Dermis blood vessel endothelial cell (primary cell): ENCODE measurements at places on chromosomes 1 and 21. TPM values are rescaled to one million over a fixed set of nuclear protein-coding genes. Genes with fewer than 3 reads are reported as not detected.

Gene ZMPSTE24
- total RNA-seq, result 80.4 and 85.3 TPM in 2 replicates

Gene GPR3
- 0.42 and 0.51 TPM in 2 replicates for total RNA-seq

Gene ENSA
- total RNA-seq, result 200 and 229 TPM in 2 replicates

Gene GSTM3
- total RNA-seq, result 25.1 and 54.1 TPM in 2 replicates

Gene CR1L
- total RNA-seq, result 0.14 TPM in 1 of 2 replicates, not detected in the other

Gene LCE1F
- total RNA-seq, result not detected in 2 replicates

Gene SNX7
- total RNA-seq, result 37.9 and 54.0 TPM in 2 replicates

Gene DDAH1
- 46.6 and 62.0 TPM in 2 replicates for total RNA-seq

Gene HES4
- 49.6 and 76.9 TPM in 2 replicates for total RNA-seq

Gene ADCY10
- under 0.01 TPM in 1 of 2 replicates, not detected in the other for total RNA-seq

Gene ETNK2
- 9.9 and 10.7 TPM in 2 replicates for total RNA-seq

Gene LRRC38
- 0.09 and 0.17 TPM in 2 replicates for total RNA-seq
